ENCODE measurements at places on chromosomes 3 and 15.
A peak's percentile ranks its signal among the peaks of the same experiment; 100 is the strongest.

- DNase-seq, result no peak
These were observed 215.8 kb downstream of the AGBL1 start for GRCh38 chr15:86295511-86295910.

DNA sequence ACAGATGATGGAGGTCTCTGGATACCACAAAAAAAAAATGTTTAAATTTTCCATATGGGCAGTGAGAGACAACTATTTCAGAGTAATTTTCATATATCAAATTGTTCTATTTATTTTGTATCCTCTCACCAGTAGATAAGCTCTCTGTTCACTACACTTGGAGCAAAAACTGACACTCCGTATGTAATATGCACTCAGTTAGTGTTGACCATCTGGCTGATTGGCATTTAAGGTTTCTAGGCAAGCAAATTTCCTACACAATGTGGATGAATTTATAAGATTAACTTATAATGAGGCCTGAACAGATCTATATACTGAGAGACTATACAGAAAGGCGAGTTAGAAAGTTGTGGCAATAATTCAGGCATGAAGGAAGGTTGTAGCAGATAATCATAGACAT lies 836.5 kb upstream of the SEMA6D start:
- no peak for DNase-seq

DNA sequence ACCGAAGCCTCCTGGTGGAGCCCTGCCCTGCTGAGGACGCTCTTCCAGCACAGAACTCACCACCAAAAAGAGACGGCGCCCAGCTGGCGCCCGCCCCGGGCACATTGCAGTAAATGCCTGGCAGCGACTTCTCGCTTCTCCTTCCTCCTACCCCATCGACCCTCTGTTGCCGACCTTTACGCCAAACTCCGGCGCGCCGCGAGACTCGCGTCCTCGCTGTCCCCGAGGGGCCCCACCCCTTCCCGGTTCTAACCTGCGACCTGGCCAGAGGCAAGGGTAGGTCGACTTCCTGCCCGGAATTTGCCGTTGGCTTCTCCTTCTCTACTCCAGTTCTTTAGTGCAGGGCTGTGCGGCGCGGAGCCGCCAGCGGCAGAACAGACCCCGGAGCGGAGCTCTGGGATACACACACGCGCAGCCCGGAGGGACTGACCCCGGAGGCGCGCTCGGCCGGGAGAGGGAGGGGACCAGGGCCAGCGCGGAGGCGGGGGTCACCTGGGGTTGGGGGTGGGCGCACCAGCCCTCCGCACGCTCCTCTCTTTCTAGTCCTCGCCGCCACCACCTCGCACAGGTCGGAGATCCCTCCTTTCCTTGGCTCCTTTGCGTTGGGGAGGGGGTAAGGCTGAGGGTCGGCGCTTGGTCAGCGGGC lies 226.6 kb upstream of the AZI2 start:
- no peak for DNase-seq

GRCh38 chr3:48268936-48269561 lies 28.1 kb downstream of the ZNF589 start:
- peak; percentile 45 for DNase-seq

GRCh38 chr3:55669133-55669532 lies 182.0 kb upstream of the WNT5A start:
- no peak for DNase-seq

- no peak for DNase-seq
These were observed 120.3 kb downstream of the LRRK1 start for GRCh38 chr15:101039461-101039860.

GRCh38 chr15:28110481-28110881 lies 11.4 kb upstream of the OCA2 start:
- DNase-seq, result no peak

- DNase-seq, result no peak
These were observed 382.8 kb upstream of the CFAP20DC start for GRCh38 chr3:59432665-59433064.

DNA sequence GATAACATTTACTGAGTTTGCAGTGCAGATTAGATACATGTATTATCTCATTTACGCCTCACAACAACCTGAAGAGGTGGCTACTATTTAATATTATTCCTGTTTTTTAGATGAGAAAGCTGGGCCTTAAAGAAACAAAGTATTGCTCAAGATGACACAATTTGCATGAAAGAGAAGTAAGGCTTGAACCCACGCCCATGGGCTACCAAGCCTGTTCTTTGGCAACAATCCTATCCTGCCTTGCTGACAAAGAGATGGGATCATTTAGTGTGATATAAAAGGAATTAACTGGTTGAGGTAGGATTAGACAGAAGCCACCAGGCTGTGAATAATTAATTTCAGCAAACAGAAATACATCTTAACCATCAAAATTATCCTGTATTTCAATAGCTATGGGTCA lies 9.2 kb upstream of the LDHAL6B start:
- DNase-seq, result no peak

DNA sequence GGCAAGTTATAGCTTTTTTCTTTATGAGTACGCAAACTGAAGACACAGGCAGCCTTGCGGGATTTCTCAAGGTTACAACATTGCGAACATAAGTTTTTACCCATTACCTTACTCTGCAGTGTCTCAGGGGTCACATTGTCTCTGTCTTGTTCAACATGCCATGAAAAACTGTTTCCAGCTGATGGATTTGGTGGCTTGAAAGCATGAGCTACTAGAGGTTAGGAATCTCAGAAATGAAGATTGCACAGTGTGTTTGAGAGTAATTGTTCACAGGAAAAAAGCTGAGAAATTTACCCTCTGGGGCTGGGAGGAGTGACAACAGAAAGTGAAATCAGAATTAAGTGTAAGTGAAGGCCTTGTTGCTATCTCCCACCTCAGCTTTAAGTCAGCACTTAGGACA lies 568.6 kb downstream of the TAFA4 start:
- DNase-seq, result no peak

DNA sequence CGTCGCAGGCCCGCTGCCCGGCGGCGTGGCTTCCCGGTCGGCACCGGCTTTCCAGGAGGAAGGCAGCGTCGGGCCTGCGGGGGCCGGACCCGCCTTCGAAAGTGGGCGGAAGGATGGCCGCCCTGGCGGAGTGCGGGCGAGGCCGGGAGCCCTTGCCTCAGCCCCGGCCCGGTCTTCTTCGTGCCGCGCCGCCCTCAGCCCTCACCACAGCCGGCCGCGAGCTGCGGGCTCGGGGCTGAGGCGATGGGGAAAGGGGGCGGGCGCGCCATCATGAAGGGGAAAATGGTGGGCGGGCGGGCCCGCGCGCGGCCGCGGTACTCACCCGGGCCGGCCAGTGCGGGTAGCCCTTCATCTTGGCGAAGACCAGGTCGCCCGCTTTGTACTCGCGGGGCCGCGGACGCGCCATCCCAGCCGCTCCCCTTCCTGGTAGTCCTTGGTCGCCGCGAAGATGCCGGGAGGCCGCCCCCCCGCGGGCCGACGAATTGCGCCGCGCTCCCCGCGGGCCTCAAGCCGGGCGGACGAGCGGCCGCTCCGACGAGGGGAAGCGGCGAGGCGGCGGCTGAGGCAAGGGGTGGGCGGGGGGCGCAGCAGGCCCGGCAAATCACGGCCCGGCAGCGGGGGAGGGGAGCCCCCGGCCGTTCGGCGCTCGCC lies 489 bp downstream of the HDGFL3 start:
- peak; percentile 5 for DNase-seq

DNA sequence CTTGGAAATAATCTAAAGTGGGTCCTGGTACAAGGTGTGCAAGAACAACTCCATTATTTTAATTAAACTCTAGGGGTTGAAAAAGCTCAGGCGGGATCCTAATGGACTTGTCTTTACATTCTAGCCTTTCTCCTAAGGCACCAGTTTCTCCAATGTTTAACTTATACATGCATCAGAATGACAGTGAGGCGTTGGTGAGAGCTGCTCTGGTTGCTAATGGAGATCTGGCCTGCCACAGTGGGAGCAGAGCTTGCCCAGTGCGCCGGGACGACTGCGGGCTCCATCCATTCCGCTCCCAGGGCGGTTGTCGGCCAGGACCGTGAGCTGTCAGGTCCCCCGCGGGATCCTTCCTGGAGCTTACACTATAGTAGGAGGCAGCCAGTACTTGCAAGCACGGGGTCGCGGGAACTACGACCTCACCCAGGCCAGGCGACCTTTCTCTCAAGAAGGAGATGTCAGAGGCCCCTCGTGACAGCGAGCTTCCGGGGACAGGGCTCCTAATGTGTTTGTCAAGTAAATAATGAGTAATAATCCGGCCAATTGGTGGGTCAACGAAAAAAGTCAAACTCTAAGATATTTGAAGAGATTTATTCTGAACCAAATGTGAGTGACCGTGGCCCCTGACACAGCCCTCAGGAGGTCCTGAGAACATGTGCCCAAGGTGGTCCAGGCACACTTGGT lies 991 bp upstream of the HIGD1A start:
- DNase-seq, result no peak

DNA sequence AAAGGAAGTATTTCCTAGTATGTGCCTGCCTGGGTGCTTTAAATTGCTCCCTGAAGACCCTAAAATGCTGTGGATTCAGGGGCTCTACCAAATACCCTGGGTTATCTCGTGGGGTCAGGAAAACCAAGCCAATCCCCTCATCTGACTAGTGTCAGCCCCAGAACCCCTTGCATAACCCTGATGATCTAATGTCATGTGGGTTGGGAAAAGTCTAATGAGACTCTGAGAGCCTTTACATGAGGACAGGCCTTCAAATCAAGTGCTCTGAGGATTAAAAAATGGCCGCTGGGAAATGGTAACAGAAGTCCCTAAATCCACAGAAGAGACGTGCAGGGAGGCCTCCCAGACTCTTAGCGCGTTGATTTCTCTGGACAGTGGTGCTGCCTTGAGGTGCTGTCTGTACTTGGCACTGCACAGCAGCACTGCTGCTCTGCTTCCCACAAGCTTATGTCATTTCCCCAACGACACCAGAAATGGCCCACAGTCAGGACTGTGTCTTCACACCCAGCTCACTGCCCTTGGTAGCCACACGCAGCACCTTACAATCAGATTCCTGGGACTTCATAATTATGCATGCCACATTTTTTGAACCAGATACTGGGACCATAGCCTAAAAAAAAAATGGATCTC lies 16.6 kb downstream of the EIF4E3 start:
- no peak for DNase-seq
